HTR-8/SVneo (cell line): ENCODE measurements at places on chromosomes 5 and 9.
A peak's percentile ranks its signal among the peaks of the same experiment; 100 is the strongest.

DNA sequence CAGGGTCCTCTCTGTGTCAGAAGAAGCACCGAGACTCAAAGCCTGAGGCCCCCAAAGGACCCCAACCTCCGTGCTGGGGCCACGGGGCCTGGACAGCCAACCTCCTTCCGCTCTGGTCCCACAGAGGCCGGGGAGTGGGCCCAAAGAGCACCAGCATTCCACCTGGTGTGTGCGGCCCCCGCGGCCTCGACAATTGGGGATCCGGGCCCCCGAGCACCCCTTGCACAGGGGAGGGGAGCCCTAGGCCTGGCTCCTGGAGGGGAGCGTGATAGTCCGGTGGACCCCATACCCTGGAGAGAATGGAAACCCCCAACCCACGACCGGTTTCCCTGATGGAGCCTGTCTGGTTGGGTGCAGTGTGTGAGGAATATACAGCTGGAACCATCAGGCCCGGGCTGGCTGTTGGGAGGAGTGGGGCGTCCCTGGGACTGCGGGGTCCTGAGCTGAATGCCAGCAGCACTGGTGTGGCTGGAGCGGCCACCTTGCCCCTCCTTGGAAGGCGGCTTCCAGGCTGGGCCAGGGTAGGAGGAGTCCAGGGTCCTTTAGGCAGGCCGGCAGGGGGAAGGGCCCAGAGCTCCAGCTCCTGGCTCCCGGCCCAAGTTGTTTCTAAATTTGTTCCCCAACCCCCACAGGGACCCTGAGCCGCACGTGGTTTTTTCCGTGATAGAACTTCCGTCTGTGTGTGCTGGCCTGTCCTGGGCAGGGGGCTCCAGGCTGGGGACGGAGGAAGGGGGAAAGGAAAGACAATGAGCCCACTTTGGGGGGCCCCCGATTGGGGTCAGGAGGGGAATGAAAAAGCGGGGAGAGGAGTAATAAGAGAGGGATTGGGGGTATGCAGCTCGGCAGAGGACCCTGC is 825 bp upstream of the TOR4A start:
- no peak for DNase-seq

DNA sequence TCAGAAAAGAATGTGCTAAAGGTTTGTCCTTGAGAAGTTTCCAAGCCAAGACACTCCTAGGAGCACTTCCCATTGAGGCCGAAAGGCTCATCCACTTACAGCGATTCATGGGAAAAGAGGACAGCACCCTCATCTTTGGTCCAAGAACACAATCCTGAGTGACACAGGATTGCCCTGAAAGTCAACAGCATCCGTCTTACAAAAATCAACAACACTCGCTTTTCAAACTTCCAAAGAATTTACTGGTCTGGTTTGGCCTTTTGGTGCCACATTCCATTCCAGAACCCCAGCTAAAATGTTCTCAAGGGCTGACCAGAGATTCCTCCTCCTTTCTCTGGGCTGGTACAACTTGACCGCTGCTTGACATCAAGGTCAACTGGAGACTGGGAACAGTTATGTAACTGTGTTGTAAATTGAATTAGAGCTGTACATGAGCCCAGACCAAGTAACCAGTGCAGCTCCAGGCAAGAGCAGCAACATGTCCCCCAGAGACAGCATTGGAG is 415.8 kb upstream of the PIK3R1 start:
- DNase-seq: no peak

GRCh38 chr5:145848854-145849253 is 13.7 kb upstream of the PRELID2 start:
- no peak for DNase-seq

- DNase-seq: no peak
Observed at GRCh38 chr9:35490910-35491465, 1.1 kb downstream of the RUSC2 start.

- DNase-seq: no peak
Observed at GRCh38 chr9:131335368-131335755, 45.8 kb downstream of the PLPP7 start.

DNA sequence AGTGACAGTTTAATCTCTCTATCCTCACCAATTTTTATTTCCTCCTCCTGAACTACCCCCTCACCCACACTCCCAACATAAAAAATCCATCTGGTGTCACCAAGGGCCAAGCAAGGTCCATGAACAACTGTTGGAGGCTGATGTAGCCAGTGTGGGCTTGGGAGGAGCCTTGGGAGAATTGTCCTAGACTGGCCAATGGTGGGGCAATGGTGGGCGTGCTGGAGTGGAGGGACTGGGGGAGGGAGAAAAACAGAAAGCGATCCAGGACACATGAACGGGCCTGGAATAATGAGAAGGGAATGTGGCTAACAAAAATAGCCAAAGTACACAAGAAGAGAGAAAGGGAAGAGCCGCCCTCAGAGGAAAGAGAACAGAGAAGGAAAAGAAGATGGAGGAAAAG is 272.6 kb downstream of the ENC1 start:
- DNase-seq: no peak

GRCh38 chr5:57441557-57441956 is 41.1 kb downstream of the ACTBL2 start:
- DNase-seq: peak; percentile 73

DNA sequence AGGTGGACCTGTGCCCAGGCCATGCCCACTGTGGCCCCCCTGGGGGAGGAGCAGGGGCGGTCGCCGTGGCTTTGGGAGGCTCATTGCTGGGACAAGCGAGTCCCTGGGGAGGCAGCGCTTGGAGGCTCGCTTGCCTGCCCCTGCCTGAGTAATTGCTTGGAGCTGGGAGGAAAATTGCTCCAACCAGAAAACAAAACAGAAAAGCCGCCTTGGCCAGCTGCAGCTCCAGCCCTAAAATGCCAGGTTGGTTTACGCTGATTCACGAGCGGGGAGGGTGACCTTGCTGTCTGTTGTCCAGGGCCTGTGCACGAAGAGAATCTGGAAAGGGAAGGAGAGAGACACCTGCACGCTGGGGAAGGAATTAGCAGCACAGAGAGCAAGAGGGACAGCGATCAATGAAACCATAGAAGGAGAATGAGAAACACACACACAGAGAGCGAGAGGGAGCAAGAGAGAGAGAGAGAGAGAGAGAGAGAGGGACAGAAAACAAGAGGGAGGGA is 25.3 kb downstream of the NTNG2 start:
- no peak for DNase-seq

GRCh38 chr5:169933127-169933526 is 47.2 kb downstream of the INSYN2B start:
- DNase-seq: no peak

GRCh38 chr9:74379718-74380117 is 117.4 kb upstream of the RORB start:
- DNase-seq: no peak

DNA sequence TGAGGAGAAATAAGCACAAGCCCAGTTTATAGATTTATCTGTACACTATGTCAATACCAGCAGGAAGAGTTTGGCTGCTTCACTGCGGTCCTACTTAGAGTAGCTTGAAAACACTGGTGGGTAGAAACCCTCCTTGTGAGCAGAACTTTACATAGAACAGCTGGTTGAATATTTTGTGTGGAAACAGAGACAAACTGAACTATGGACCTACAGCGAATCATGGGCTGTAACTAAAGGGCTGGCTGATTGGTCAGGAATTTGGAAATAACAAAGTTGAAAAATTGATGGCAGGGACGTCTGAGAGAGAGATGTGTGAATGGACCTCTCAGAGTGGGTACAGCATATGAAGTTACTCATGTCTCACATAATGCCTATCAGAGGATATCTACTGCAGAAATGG is 392.5 kb downstream of the MAN2A1 start:
- no peak for DNase-seq

GRCh38 chr9:31996331-31996730 is 388.1 kb upstream of the ACO1 start:
- no peak for DNase-seq

DNA sequence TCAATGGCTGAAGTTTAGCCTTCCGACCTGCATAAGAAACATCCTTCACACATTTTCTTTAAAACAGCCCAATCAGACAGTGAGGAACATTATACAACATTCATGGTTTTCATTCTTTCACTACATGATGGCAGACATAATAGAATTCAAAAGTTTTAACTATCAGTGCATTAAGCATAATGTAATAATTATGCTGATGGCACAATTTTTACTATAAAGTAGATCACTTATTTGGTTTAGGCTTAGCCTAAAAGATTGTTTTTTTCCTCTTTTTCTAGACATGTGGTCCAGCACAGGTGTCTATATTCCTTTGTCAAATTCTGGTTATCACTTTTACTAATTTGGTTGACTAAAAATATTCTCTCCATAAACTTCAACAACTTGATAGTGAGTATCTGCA is 46.5 kb downstream of the EFNA5 start:
- no peak for DNase-seq

DNA sequence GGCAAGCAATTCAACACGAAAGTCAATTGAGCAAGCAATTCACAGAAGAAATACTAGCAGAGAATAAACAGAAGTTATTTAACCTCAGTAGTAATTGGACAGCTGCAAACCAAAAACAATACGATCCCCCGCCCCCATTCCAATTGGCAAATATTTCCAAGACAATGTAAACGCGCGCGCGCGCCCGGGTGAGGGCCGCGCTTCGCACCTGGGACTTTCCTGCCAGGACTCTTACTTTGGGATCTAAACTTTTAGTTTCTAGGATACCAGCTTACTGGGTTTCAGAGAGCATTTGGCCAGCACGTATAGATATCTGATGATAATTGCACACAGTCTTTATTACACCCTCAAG is 8.6 kb downstream of the RUFY1 start:
- peak; percentile 46 for DNase-seq

GRCh38 chr5:65800775-65801174 is 78.8 kb downstream of the NLN start:
- no peak for DNase-seq

- no peak for DNase-seq
Observed at GRCh38 chr9:129597355-129598088, 23.4 kb downstream of the C9orf50 start.

DNA sequence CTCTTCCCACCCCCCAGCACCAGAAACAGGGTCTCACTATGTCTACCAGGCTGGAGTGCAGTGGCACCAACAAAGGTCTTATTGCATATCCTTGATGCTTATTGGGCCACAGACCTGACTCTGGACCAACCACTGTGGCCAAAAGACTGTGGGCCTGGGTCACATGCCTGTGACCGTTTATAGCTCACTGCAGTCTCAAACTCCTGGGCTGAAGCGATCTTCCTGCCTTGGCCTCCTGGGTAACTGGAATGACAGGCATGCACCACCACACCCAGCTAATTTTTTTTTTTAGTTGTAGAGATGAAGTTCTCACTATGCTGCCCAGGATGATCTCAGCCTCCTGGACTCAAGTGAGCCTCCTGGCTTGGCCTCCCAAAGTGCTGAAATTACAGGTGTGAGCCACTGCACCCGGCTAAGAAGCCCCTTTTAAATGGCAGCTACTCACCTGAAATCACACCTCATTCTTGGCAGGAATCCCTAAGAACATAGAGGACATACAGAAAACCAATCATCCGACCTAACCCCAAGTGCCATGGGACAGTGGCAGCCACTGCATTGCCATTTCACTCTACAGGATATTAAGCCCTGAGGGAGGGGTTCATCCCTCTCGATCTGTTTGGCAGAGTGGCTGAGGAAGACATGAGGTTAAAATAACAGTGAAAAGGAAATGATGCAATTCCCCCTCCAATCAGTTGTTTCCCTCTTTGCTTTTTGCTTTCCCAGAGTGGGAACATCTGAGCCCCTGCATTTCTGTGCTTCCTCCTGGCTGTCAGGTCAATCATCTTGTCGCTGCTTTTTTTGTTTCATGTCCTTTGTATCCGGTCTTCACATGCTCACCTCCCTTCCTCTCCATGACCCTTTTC is 74.6 kb downstream of the LRRC70 start:
- no peak for DNase-seq

DNA sequence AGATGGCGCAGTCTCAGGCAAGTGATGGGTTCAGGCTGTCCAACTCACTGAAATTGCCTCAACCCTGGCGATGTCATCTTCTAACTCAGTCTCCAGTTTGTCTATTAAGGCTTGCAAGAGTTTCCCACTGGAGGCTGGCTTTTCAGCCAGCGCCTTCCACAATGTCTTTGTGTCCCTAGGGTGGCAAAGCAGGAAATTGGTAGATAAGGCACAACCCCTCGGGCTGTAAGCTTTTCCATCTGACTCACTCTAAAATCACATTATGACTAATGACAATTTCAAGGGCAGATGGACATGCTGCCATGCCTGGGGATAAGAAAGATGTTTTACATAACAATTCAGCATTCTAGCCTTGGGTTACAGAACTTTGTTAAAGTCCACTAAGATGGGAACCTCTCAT is 61.9 kb downstream of the MROH2B start:
- peak; percentile 41 for DNase-seq

- no peak for DNase-seq
Observed at GRCh38 chr9:840343-840742, 1.2 kb upstream of the DMRT1 start.

DNA sequence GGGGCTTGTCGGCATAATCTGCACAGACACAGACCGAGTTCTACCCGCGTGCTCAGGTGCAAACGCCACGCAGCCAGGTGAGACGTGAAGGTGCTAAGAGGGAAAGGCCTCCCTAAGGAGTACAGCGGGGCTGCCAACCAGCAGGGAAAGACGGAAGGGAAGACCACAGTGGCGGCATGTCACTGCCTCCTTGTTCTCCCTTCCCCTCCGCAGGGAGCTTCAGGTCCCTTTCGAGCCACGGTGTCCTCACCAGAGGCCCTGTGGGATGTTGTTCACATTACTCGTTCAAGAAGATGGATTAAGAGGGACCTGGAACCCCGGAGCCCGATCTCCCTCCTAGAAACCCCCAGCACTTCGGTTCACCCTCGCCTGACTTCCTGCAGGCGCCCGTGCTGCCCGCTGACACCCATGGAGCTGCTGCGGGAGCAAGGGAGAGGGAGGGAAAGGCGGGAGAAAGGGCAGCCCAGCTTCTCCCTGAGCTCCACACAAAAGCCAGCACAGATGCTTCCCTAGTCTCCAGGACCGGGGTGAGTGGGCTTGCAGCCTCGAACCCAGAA is 686 bp downstream of the BRD9 start:
- DNase-seq: peak; percentile 51

DNA sequence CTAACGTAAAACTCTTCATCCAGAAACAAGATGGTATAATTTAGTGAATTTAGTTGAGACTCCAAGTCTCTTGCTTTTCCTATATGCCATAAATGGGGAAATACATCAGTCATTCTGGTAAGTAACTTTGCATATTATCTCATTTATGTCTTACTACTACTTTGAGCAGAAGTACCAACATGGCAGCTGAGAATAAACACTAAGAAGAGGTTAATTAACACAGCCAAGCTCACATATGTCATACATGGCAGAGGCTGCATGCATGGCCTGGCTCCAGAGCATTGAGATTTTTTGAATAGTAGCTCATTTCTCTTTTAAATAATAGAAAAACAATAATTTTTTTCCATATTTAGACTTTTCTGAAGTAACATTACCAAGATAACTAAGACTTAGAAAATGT is 54.3 kb downstream of the CERT1 start:
- no peak for DNase-seq

GRCh38 chr5:82421119-82421518 is 143.0 kb upstream of the RPS23 start:
- DNase-seq: peak; percentile 52

- no peak for DNase-seq
Observed at GRCh38 chr9:98342820-98343210, 87.4 kb upstream of the TBC1D2 start.

DNA sequence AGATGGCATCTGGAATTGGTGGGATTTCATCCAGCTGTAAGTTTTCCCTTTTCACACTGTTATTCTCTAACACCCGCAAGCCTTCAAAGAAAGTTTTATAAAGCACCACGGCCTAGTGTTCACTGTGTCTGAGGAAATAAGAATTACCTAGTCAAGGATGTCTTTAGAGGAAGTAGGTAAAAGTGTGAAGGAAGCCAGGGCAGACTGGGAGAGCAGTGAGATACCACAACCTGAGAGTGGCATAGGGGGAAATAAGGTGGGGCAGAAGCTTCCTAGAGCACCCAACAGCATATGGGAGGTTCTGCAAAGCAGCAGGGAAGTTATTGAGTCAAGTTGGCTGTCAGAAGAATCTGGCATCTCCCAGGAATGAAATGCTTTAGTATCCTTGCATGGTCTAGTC is 241.2 kb downstream of the CETN3 start:
- no peak for DNase-seq
